ENCODE measurements at places on chromosomes 1 and 21.

DNA sequence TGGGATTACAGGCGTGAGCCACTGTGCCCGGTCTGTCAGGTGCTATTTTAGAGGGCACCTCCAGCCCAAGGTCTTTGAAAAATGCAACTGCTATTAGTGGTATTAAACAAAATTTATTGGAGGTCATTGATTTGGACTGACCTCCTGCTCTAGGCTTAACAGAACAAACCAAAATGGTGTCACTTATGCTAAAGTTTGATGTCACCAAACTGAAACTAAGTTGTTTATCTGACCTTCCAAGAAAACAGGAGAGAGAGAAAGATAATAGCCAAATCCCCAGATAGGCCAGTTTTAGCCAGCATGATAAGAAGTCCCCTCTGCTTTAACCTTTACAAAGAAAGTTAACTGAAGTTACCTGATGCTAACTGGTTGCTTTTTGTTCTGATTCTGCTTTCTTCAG is 8.1 kb upstream of the INAVA start:
- DNase-seq = no peak

DNA sequence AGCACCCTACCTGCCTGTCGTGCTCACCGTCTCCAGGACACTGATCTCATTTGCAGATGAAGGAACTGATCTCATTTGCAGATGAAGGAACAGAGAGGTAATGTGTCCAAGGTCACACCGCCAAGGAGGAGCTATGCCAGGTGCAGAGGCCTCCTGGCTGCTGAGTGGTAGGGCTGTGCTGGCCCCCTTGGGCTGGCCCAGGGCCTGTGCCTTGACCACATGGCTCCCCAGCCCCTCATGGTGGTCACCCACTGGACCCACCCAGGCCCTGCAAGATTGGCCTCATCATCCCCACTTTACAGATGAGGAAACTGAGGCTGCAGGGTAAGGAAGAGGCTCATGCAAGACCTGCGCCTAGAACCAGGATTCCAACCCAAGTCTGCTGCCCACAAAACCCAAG is 628.3 kb downstream of the MATN1 start:
- DNase-seq = no peak

- DNase-seq = no peak
Measured at GRCh38 chr1:170318736-170319135, 173.0 kb downstream of the NTMT2 start.

DNA sequence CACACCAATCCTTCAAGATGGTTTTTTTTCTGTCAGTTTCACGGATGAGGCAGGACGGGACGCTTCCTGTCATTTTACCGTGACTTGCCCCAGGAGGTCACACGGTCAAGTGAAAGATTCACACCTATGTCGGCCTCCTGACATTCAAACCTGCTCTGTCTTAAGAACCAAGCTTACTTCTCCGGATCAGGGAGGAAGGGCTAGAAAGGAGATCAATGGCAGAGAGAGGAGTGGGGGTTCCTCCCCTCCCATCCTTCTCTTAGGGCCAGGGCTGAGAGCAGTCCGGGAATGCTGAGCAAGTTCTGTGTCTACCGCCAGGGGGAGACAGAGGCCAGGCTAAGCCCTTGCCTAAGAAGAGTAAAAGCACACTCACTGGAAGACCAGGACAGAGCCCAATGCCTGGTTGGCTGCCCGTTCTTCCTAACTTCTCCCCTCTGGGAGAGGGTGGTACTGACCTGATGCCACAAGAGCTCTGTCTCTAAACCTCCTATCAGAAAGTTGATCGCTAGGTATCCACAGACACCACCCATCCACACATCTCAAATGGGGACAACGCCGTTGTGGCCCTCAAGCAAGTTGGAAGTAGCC is 1.1 kb upstream of the PPM1J start:
- peak; percentile 79 for DNase-seq

- no peak for DNase-seq
Measured at GRCh38 chr1:33007190-33008050, 29.3 kb downstream of the AK2 start.

GRCh38 chr1:88867743-88868521 is 23.4 kb downstream of the GTF2B start:
- peak; percentile 50 for DNase-seq

- peak; percentile 74 for DNase-seq
Measured at GRCh38 chr1:168421399-168422004, 122.3 kb downstream of the XCL2 start.

GRCh38 chr1:95035536-95035935 is 37.2 kb downstream of the ALG14 start:
- DNase-seq = no peak

GRCh38 chr1:100313382-100313781 is 38.9 kb upstream of the CDC14A start:
- no peak for DNase-seq

GRCh38 chr1:163610486-163610885 is 288.7 kb downstream of the NUF2 start:
- DNase-seq = no peak

- peak; percentile 7 for DNase-seq
Measured at GRCh38 chr1:170618421-170618820, 45.5 kb upstream of the PRRX1 start.

GRCh38 chr1:228365271-228366061 is 41.2 kb downstream of the TRIM11 start:
- no peak for DNase-seq

DNA sequence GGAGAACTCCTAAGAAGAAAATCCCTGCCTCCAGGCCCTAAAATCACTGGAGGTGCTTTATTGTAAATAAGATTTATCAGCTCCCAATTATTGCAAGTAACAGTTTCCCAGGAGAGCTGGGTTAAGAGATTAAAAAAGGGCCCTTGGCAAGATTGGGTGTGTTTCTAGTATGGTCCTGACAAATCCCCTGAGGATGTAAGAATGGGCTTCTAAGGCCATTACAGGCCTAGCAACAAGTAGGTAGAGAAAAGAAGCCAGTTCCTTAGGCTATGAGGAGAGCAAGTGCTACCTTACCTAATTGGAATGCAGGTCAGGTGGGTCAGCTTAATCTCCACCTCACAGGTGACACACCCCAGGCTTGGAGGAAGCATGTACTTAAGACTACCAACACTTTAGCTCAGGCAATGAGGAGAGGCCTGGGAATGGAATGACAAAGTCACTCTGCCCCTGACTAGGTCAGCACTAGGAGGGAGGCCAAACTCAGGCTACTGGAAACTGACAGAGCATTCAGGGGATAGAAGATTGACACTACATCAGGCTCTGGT is 6.8 kb upstream of the OTUD7B start:
- no peak for DNase-seq

DNA sequence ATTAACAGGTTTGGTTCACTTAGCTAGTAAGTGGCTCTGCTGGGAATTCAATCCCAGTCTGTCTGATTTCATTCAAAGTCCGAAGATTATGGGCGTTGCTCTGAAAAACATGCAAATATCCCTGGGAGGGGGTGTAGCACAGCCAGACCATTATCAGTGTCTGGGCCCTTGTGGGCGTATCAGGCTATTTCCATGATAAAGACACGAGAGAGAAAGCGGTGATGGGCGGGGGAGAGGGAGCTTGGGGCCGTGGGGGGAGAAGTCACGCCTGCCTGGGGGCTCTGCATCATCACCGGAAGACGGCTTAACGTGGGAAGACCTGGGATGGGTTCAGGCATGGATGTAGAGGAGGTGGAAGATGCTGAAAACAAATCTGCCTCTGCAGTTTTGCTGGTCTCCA is 25.8 kb downstream of the IL6R start:
- no peak for DNase-seq

- DNase-seq = no peak
Measured at GRCh38 chr1:168387781-168388760, 107.4 kb downstream of the TBX19 start.

- no peak for DNase-seq
Measured at GRCh38 chr1:150429805-150430204, 57.4 kb upstream of the TARS2 start.

DNA sequence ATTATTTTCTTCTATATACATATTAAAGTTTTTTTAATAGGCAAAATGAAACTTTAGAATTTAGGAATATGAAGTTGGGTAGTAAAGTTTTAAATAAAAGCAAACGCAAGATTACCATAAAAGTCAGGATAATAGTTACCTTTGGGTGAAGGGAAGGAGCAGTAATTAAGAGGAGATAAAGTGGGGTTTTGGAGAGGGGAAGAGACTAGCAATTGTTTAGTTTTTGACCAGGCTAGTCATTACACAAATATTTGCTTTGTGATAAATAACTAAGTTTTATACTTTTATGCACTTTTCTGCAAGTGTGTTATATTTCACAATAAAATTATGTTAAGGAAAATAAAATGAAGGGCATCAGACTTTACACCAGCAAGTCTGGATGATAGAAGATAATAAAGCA is 27.7 kb upstream of the GUCA2B start:
- DNase-seq = no peak

- DNase-seq = no peak
Measured at GRCh38 chr1:244264163-244264562, 187.5 kb downstream of the ADSS2 start.

DNA sequence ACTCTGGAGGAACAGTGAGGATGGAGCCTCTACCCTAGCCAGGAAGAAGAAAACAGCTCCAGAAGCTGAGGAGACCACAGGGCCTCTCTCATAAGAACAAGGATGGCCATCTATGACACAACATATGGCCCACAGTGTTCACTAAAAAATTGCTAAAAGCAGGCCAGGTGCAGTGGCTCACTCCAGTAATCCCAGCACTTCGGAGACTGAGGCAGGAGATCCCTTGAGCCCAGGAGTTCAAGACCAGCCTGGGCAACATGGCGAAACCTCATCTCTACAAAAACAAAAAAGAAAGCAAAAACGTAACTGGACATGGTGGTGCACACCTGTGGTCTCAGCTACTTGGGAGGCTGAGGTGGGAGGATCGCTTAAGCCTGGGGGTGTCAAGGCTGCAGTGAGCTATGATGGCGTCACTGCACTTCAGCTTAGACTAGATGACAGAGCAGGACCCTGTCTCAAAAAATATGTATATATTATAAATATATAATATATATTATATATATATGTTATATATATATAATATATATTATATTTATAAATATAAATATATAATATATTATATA is 103.1 kb downstream of the TOMM20 start:
- DNase-seq = no peak

DNA sequence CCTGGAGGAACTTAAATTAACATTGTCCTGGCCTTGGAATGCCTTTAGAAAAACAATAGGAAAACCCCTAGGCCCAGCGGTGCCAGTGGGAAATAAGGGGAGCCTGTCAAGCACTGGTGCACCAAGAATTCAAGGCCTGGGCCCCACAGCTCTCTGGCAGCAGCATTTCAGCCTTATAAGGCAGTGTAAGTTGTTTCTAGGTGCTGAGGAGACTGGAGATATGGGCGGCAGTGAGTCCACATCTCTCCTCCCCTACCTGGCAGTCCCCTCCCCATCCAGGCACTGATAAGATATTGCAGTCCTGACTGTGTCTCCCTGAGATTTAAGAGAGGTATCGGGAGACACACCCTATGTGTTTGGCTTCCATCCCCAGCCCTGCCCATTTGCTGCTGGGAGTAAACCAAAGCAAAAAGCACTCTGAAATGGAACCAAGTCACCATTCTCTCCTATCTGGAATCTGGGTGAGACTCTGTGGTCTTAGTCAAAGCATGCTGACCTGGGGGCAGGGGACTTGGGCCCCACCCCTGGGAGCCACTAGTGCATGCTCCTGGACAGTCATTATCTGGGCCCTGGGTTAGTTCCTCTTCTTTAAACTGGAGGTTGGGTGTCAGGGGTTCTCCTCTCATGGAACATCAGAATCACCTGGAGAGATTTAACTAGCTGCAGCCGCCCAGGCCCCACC is 30.5 kb downstream of the DEGS1 start:
- no peak for DNase-seq

DNA sequence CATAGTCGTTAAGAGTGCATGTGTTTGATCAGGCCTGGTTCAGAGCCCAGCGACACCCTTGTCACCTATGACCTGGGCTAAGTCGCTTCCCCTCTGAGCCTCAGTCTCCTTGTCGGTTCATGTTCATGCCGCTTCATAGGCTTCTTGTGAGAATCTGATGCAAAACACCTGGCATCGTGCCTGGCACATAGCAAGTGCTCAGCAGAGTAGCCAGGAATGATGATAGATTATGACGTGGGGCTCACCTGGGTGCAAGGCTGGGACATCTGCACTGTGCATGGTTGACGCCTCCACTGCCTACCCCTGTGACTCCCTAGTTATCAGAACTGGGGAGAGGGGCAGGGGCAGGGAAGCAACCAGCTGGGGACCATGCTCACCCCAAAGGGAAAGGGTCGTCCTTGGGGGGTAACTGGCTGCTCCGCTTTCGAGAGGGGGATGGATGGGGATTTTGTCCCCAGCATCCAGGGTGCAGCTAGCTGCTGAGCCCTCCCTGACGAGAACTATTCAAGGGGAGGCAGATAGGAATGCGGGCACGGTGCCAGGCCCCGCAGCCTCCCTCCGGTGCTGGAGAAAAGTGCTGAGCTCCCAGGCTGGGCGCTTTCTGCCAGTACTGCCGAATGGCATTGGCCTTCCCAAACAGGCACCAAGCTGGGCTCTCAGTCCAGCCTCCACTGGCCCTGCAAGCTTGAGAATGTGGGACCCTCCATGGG is 9.3 kb downstream of the EFHD2 start:
- DNase-seq = no peak

GRCh38 chr1:211210052-211210451 is 49.1 kb upstream of the RCOR3 start:
- DNase-seq = no peak

DNA sequence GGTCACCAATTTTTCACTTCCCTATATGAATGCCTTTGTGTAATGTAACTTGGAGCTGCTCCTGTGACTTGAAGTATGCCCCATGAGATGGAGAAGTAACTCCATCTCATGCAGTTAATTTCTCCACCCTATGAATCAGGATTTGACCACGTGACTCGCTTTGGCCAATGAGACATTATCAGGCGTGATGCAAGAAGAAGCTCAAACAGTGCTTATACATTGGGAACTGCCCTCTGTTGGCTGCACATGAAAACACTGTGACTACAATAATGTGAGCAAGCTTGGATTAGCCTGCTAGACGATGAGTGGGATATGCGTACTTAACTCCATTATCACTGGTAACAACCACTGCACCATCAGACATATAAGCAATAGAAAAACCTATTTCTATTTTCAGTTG is 684.4 kb downstream of the PLA2G4A start:
- DNase-seq = no peak

- no peak for DNase-seq
Measured at GRCh38 chr1:9373619-9374018, 80.9 kb downstream of the SPSB1 start.

- no peak for DNase-seq
Measured at GRCh38 chr1:242004751-242005495, 6.0 kb upstream of the MAP1LC3C start.
